ENCODE measurements at places on chromosomes 1 and 21.

DNA sequence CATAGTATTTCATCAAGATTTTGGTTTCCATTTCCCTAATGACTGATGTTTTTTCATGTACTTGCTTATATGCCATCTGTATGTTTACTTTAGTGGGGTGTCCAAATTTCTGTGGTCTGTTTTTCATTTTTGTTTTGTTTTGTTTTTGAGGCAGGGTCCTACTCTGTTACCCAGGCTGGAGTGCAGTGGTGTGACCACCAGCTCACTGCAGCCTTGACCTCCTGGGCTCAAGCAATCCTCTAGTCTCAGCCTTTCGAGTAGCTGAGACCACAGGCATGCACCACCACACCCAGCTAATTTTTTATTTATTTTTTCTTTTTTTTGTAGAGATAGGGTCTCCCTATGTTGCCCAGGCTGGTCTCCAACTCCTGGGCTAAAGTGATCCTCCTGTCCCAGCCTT is 378.0 kb upstream of the VAMP3 start:
- DNase-seq = no peak

DNA sequence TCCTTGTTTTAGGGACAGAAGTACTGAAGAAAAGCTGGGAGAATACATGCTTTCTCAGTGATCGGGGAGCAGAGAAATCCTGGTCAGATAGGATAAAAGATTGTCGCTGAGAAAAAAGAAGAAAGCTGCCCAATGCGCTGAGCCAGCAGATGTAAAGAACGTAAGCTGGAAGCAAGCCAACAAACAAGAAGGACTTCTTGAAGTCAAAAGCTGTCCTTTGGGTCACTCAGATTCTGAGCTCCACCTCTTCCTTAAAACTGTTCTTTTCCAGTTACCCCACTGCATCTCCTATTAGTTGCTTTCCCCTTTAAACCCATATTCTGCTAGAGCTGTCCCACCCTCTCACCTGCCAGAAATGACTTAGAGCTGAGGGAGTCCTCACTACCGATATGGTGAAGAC is 64.8 kb downstream of the GPR137B start:
- DNase-seq = no peak

GRCh38 chr1:200780545-200781369 is 42.1 kb downstream of the CAMSAP2 start:
- DNase-seq = no peak

DNA sequence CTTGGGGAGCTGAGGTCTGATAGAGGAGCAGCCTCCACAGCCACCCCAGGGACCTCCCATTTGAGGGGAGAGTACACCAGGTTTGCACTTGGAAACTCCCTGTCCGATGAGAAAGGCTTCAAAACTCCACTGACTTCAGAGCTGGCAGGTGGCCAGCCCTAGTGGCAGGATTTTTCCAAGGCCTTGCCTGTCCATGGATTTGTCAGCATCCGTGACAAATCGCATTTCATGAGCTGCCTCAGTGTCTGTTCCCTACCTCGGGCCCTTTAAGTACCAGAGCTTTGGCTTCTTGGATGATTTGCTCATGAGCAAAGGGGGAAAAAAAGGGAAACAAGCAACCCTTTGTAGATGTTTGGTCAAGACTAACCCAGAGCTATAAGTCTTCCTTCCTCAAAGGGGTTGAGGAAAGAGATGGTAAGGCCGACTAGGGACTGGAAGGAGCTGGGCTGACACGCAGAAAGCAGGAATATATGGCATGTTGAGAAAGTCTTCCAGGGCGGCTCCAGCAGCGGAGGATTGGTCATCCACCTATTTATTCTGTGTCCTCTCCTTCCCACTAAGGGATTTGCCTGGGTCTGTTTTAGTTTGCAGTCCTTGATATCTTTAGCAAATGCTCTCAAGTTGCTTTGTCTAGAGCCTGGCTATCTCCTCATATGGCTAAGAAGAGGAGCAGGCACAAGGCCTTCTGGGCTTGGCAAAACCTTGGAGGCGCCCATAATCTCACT is 2.7 kb upstream of the HSPG2 start:
- no peak for DNase-seq

DNA sequence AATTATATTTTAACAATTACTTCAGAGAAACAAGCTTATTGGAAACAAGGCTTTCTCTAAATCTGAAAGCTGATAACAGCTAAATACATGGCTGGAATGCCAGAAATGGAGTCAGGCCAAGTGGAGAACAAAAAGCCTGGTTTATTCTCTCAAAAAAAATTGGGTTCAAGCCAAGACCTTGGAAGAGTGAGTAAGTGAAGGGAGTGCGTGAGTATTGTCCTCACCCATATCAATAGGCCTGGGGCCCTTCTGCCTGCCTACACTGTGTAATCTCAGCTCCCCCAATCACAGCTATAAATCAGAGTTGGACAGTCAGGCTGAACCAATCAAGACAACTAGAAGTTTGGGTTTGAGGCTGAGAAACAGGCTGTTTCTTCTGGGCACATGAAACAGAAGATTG is 7.4 kb downstream of the KYAT3 start:
- DNase-seq = no peak

DNA sequence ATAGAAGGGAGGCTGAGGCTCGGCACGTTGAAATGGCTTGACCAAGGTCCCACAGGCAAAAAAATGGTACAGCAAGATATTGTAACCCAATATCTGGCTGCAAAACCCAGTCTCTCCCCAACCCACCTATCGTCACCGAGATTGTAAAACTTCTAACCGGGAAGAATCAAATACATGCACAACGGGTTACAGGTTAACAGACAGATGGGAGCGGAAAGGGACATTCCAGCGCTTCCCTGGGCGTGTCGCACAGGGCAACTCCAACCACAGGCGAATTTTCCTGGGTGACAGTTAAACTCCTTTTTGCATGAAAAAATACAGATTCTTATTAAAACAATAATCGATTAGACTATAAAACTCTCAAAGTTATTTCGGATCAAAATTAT is 31.8 kb upstream of the JUN start:
- DNase-seq = no peak

GRCh38 chr1:184242507-184242943 is 144.3 kb upstream of the C1orf21 start:
- no peak for DNase-seq

- DNase-seq = no peak
These were observed 287.6 kb downstream of the AKT3 start for GRCh38 chr1:243562473-243562872.

DNA sequence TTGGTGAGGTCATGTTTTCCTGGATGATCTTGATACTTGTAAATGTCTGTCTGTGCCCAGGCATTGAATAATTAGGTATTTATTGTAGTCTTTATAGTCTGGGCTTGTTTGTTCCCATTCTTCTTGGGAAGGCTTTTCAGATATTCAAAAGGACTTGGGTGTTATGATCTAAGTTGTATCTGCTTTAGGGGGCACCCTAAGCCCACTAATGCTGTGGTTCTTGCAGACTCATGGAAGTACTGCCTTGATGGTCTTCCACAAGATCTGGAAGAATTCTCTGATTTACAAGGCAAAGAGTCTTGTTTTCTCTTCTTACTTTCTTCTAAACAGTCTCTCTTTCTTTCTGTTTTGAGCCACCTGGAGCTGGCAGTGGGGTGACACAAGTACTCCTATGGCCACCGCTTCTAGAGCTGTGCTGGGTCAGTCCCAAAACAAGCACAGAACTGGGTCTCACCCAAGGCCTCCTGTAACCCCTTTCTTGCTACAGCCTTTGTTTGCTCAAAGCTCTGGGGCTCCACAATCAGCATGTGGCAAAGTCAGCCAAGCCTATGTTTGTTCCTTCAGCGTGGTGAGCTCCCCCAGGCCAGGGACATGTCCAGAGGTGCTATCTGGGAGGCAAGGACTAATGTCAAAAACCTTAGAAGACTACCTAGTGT is 12.6 kb downstream of the VN1R5 start:
- no peak for DNase-seq

GRCh38 chr1:53643041-53643880 is 95.7 kb downstream of the GLIS1 start:
- DNase-seq = no peak

DNA sequence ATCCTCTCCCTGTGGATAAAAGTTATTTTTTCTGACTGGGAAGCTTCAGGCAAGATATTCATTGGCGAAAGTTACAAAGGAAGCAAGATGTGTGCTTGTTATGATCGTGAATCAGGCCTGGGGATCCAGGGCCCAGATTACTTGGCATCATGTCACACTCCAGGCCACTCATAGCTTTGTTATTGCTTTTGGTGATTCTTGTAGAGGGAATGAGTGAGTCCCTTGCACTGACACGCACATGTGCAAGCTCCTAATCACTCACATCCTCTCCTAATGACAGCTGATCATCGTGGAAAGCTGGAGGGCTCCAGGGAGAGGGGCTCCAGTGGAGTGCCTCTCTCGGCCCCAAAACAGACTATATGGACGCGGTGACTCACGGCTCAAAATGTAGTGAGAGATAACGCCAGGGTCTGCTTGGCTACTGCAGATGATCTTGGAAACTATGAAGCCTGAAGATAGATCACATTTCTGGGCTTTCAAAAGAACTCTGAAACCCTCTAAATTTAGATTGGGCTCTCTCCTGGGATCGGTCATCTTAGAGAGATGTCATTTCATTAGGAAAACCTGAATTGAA is 481.1 kb upstream of the USP24 start:
- DNase-seq = no peak

GRCh38 chr1:42940851-42941639 is 17.6 kb downstream of the SLC2A1 start:
- DNase-seq = no peak

GRCh38 chr1:179036844-179037465 is 11.3 kb downstream of the FAM20B start:
- DNase-seq = no peak

DNA sequence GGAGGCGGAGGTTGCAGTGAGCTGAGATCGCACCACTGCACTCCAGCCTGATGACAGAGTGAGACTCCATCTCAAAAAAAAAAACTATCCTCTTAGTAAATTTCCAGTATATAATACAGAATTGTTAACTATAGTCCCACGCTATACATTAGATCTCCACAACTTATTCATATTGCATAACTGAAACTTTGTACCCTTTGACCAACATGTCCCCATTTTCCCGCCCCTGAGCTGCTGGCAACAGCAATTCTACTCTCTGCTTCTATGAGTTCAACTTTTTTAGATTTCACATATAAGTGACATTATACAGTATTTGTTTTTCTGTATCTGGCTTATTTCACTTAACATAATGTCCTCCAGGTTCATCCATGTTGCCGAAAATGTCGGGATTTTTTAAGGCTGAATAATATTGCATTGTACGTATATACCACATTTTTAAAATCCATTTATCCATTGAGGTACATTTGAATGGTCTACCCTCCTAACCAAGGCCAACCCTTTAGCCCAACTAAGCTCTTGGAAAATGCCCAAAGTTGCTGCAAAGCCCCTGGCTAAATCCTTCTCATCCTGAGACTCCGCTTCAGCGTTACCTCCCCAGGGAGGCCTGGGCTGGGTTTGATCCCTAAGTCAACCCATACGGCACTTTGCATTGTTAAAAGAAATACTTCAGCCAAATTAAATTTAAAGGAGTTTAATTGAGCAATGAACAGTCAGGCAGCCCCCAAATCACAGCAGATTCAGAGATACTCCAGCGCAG is 34.2 kb downstream of the NEK2 start:
- no peak for DNase-seq

- no peak for DNase-seq
These were observed 11.9 kb downstream of the PTP4A2 start for GRCh38 chr1:31926252-31926651.

- peak; percentile 55 for DNase-seq
These were observed 22.4 kb downstream of the DEGS1 start for GRCh38 chr1:224205438-224205840.

- DNase-seq = no peak
These were observed 3.4 kb downstream of the WNT9A start for GRCh38 chr1:227944090-227944930.

GRCh38 chr1:18632783-18633421 is 2.3 kb downstream of the PAX7 start:
- no peak for DNase-seq

DNA sequence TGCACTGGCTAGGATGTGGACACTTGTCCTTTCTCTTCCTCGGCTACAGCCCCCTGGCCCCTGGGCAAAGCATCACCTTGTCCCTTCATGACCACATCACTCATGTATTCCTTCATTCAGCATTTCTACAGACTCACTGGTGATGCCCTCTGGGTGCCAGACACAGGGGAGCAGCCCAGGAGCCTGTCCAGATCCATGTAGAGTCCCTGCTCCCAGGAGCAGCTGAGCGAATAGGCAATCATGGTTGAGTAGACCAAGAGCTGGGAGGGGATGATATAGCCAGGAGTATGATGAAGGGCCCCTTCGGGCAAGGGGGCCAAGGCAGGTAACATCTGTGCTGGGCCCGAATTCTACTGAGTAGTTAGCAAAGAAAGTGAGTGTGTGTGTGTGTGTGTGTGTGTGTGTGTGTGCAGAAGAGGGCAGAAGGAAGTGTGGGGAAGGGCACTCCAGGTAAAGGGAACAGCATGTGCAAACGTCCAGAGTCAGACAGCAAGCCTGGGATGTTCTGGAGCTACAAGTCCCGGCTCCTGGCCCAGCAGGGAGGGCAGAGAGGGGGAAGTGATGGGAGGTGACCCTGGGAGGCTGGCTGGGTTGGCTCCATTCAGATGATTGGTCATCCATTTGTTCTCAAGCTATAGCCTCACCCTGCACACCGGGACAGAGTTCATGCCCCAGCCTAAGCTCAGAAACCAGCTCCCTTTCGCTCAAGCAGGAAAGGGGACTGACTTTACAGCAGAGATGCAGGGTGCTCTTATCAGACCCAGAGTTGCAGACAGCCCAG is 21.0 kb upstream of the PIK3CD start:
- DNase-seq = peak; percentile 20

- DNase-seq = no peak
These were observed 43.9 kb downstream of the GRHL3 start for GRCh38 chr1:24362982-24363614.

DNA sequence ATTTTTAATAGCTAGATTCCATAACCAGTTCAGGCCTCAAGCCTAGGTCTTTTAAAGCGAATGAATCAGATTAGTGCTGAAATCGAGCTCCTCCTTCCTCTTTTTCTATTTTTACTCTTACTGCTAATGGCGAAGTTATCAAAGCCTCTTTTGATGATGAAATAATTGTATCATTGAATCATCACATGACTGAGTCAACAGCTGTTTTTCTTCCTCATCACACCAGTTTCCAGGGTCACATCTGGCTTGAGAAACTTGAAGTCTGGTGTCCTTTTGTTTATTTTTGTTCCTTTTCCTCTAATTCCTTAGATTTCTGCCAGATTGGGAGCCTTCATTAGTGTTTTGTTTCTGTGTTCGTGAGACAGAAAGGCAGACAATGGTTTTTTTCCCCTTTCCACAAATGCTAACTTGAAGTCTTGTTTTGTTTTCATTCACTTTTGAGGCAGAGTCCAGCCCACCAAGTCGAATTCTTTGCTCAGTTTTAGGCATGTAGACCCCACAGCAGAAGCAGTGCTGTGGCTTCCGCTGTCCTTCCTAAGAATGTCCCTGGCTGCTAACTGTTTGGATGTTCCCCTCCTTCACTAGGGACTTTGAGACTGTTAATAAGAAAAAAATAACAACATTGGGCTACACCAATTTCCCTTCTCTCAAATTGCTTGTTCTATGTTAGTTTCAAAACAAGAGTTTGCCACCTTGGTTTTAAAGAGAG is 51.9 kb upstream of the FMOD start:
- no peak for DNase-seq

DNA sequence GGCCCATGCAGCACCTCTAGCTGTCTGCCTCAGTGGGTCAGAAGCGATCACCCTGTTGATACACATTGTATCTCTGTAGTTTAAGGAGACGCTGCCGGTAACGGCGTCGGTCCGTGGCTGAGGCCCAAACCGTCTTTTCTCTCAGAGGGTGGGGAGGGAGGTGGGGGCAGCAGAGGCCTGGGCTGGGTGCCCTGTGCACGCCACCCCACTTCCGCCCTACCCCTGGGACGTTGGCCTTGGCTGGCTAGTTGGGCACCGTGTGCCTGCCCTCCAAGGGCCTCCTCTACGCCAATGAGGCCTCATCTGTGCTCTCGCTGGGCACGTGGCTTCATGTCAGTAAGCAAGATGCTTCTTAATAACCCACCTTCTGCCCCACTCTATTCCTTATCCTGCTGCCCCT is 9.4 kb downstream of the ZC3H12A start:
- no peak for DNase-seq

All from immature natural killer cell (primary cell).